BJ (cell line): ENCODE measurements at places on chromosomes 11 and 22. TPM values are rescaled to one million over a fixed set of nuclear protein-coding genes. Genes with fewer than 3 reads are reported as not detected.

- no peak for DNase-seq
These were observed 418.5 kb downstream of the MIAT start for GRCh38 chr22:27075891-27076290.

Gene RANBP1
- 164 and 166 TPM in 2 replicates for polyA plus RNA-seq

- DNase-seq, result no peak
These were observed 8.9 kb downstream of the EHBP1L1 start for GRCh38 chr11:65584723-65585171.

Gene ANKRD42
- 5.1 and 9.1 TPM in 2 replicates for polyA plus RNA-seq

Gene TMEM135
- 4.6 and 6.8 TPM in 2 replicates for polyA plus RNA-seq

- no peak for DNase-seq
These were observed 51.4 kb upstream of the DBX1 start for GRCh38 chr11:20211691-20212090.

DNA sequence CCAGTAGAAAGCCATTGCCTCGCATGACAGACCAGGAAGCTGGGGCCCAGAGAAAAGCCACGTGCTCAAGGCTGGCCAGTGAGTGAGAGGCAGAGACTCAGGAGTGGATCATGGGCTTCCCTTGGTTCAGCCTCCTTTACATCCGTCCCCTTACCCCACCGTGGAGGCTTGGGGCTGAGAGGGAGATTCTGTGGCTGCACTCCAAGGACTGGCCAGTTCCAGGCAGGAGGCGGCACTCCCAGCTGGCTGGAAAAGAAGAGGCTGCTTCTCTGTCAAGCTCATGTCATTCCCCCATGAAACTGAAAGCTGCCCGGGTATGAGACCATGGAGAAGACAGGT, 6.6 kb upstream of the ASCL2 start:
- no peak for DNase-seq

GRCh38 chr22:48975316-48975741, 852.3 kb downstream of the BRD1 start:
- no peak for DNase-seq

GRCh38 chr11:117769533-117769932, 27.5 kb downstream of the DSCAML1 start:
- DNase-seq, result no peak

DNA sequence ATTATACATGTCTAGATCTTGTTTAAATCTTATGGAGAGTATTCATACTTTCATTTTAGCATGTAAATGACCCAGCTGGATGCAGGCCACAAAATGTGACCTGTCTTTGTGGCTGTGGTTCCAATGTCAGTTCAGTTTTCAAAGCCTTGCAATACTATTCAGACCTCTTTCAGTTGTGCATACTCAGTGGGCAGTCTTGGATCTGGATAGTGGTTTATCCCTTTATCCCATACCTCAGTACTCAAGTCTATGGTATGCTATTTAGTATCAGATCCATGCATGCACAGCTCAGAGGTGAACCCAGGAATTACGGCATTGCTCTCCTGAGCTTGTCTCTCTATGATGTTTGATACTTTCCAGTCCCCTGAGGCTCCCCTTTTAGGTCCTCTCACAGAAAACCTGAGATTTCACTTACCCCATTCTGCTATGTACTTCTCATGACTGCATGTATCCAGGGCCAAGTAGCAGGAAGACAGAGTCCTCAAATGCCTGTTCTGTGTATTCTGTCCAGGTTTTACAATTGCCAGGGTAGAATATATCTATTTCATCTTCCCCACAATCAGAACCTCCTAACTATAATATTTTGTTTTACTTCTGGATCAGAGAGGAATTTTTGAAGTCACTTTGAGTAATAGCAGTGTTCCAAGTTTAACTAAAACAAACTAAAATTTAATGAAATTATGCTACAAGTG, 6.9 kb upstream of the P4HA3 start:
- DNase-seq, result no peak

GRCh38 chr11:112226831-112227401, 688 bp downstream of the PTS start:
- DNase-seq, result no peak

Gene IGF2
- 20.3 and 20.4 TPM in 2 replicates for polyA plus RNA-seq

DNA sequence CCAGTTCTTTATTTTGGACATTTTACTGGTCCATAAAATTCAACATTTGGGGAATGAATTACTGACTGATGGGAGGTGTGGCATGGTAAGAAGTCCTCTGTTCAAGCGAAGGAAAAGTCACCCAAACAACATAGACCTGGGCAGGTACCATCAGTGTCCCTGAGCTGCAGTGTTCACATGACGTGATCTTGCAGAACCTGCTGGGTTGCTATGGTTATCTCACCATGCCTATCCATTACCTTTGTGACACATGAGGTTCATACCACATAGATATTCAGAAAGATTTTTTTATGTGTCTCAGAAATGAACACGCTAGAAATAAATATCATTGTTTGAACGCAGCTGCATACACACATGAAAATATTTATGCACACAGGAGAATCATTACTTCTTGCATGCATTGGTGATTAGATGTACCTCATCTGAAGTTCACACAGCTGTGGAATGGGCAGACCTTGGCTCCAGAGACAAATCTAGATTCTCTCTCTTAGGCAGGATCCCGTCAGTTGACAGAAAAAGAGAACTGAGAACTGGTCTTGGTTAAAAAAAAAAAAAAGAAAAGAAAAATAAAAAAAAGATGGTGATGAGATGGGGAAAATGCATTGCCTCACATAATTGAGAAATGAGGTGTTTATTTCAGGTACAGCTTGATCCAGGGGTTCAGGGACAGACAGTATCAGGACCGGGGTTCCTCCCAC, 21.4 kb upstream of the RCN1 start:
- DNase-seq, result no peak

Gene ABCG4
- 0.06 and 0.17 TPM in 2 replicates for polyA plus RNA-seq
